AG08395 (cell line): ENCODE measurements at places on chromosomes 4 and X.
A peak's percentile ranks its signal among the peaks of the same experiment; 100 is the strongest.

GRCh38 chr4:139711461-139711860, 45.8 kb downstream of the MGST2 start:
- DNase-seq = no peak

GRCh38 chr4:119858176-119858575, 208.5 kb downstream of the MAD2L1 start:
- DNase-seq = no peak

- peak; percentile 57 for DNase-seq
Measured at GRCh38 chr4:100189820-100190642, at the start of gene DDIT4L. TSS of gene DDIT4L (minus strand) at chr4:100190468. CDS start at chr4:100189983, 485 bp downstream.

GRCh38 chr4:169282429-169283113, 11.8 kb upstream of the SH3RF1 start:
- DNase-seq = no peak

- DNase-seq = no peak
Measured at GRCh38 chr4:41304221-41304620, 47.5 kb downstream of the UCHL1 start.

GRCh38 chrX:56429581-56429980, 133.8 kb upstream of the UBQLN2 start:
- no peak for DNase-seq

- DNase-seq = no peak
Measured at GRCh38 chr4:53782458-53782845, 191.2 kb upstream of the LNX1 start.

GRCh38 chr4:114768501-114768900, 169.9 kb downstream of the UGT8 start:
- DNase-seq = no peak

DNA sequence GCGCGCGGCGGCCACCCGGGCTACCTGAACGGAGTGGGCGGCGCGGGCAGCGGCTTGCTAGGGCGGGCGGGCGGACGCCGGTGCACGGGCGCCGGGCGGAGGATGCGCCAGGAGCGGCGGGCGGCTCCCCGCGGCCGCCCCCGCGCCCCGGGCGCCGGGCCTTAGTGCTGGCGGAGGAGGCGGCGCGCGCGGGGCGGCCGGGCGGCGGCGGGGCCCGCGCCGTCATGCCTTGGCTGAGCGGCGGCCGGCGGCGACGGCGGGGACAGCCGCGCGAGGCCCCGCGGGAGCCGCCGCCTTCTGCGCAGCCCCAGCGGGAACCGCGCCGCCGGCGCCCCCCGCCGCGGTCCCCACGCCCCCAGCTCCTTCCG, 48.2 kb downstream of the CLDN34 start:
- no peak for DNase-seq

DNA sequence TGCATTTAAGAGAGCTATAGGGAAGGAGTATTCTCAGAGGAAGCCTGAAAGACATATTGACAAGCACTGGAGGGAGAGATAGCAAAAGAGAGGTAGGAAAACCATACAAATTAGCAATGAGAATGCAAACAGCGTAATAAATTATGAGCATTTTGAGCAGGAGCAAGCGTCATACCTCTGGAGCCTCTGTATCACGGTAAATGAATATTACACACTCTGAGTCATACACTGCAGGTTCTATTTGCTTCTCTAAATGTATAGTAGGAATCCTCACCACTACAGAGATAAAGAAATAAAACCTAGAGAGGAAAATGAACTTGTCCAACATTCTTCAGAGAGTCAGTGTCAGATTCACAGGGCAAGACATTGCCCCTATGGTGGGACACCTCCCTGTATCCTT, 46.4 kb upstream of the GABRE start:
- DNase-seq = no peak

- peak; percentile 24 for DNase-seq
Measured at GRCh38 chrX:103063191-103063845, 653 bp downstream of the BEX1 start.

GRCh38 chr4:7962609-7963508, 23.2 kb upstream of the AFAP1 start:
- no peak for DNase-seq

DNA sequence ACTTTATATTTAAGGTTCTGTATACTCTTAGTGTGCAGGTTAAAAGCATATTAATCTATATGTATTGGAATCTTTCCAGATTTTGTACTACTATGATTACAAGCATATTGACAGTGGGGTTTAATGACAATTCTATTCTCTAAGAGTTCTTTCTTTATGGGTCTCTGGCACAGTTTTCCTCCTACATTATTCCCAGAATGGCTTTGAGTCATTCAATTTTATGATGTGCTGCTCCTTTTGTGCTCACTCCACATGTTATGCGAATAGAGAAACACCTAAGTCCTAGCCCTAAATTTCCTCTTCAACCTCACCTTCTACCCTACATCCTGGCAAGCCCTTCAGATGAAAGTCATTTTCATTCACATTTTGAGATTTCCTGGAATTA, 209.9 kb upstream of the DIAPH2 start:
- no peak for DNase-seq

DNA sequence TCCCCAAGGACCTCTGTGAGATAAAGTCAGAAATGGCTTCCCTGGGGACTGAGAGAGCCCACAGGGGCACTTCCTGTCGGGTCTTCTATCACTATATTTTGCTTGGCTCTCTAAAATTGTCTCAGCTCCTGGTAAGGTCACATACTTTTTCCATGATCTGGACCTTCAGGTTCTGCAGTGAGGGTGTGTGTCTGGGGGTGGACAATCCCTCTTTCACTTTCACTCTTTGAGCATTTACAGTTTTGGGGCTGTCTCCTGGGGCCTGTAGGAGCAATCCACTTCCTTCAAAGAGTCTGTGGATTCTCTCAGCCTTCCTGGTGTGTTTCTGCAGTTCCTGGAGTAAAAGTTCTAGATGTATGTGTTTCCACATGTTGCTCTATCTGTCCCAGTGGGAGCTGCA, 335.7 kb downstream of the FSTL5 start:
- no peak for DNase-seq

- no peak for DNase-seq
Measured at GRCh38 chr4:177901786-177902185, 459.5 kb upstream of the AGA start.

DNA sequence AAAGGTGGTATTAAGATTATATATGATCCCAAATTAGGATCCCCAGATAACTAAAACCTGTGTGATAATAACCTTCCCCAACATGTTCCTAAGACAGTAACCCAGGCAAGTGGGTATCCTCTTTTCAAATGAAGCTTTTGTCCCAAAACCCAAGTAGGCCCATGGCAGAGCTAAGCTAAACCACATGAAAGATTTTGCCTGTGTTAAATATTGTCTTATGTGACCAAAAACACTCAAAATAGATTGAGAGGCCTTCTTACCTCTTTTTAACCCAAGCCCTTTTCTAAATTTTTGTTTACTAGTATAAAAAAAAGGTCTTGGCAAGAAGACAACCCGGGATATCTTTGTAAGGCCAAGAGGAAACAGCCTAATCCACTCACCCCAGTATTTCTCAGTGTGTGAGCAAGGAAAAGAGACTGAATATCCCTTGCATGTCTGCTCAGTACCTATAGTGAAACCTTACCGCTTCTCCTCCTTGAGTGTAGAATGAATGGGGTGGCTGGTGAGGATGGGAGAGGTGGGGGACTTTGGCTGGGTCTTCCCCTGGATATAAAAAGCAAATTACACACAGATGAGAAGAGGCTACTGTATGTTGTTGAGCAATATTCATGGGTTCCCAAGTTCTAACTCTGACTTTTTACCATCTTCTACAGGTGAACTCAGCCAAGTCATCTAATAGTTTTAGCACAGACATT, 188.8 kb upstream of the BMP3 start:
- no peak for DNase-seq

DNA sequence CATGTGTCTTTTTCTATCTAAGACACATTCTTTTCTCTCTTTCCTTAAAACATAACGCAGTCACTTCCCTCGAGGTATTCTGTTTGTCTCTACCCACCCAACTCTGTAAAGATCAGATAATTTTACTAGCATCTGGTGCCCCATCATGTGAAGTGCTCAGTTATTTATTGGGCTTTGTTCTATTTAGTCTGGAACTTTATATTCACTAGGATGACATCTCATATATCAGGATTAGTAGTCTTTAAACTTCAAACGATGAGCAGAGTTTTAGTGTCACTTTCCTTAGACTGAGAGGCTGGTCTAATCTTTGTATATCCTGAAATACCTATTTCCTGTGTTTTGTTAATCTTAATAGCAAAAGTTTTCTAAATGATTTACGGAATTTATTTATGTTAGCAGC, 445.5 kb upstream of the NDST3 start:
- no peak for DNase-seq

GRCh38 chr4:88613417-88613875, 21.2 kb downstream of the HERC3 start:
- no peak for DNase-seq

- no peak for DNase-seq
Measured at GRCh38 chr4:5823542-5824211, 69.2 kb downstream of the CRMP1 start.

GRCh38 chr4:36317721-36318120, 36.3 kb downstream of the DTHD1 start:
- no peak for DNase-seq

DNA sequence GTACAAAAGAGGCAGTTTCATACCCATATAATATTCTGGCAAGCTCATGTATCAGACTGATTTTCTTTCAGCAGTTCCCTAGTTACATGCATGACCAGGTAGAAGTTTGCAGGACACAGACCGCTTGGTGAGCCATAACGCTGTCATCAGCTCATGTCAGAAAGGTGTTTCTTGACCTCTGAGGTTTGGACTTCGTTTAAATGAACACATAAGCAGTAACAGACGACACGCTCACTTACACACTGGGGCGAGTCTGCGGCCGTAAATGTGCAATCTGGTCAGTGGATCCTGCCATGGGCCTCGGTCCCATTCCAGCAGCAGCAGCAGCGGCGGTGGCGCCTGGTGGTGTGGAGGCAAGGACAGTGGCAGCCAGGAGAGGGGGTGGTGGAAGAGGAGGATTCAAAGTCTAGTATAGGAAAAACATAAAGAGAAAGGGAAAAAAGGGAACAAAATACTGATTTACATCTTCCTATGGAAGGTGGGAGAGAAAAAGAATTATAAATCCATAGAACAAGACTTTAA, 111.9 kb upstream of the CBR4 start:
- DNase-seq = no peak

GRCh38 chr4:54107951-54108748, 8.2 kb downstream of the GSX2 start:
- DNase-seq = no peak

GRCh38 chr4:144504883-144505282, 141.1 kb upstream of the HHIP start:
- DNase-seq = no peak

DNA sequence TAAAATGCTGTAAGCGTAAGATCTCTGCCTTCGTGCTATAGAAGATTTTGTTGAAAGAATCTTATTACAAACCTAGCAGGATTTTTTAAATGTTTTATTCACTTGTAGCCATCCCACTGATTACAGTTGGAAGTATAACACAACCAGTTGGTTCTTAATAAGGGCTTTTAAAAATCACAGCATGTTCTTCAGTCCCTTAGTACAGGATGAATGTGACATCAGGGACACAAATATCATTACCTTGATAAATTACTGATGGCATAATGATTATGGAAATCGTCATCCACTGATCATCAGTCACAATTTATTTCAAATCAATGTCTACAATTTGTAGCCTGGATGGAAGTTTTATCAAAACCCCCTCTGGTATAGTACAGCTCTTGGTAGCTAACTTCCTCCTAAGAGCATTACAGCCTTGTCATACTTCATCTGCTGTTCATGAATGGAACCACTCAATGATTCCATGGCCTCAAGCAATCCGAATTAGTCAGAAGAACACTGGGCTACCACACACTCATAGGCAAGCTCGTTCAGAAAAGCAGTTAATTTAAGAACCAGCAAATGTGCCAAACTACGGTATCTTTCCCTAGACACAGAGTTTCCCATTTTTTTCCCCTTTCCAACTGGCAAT, 389.2 kb upstream of the TENM3 start:
- no peak for DNase-seq

DNA sequence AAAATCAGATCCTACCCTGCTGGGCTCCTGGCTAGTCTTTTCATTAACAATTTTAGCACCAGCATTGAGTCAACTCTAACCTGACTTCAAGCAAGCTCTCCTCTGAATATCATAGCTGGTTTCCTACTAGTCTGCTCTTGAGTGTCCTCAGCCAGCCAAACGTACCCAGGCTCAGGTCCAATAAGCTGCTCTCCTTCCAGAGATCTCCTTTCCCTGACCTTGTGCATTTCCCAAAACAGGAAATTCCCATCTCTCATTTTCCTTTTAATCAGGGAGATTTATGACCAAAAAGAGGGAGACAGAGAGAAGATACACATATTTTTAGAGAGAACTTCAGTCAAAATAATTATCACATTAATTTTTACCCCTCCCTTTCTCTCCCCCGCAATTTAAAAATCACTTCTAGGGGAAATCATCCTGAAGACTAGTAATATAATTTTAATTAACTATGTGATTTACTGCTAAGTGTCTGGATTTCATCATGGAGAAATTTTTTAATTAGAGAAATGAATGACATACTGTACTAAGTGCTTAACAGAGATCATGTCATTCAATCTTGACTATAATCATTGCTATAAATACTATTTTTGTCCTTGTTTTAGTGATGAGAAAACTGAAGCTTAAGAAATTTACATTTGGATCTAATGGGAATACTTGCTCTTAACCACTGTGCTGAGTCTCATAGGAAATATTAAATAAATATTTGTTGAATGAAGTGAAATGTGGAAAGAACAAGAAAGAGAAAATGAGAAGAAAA, 421.7 kb upstream of the INTU start:
- DNase-seq = no peak

DNA sequence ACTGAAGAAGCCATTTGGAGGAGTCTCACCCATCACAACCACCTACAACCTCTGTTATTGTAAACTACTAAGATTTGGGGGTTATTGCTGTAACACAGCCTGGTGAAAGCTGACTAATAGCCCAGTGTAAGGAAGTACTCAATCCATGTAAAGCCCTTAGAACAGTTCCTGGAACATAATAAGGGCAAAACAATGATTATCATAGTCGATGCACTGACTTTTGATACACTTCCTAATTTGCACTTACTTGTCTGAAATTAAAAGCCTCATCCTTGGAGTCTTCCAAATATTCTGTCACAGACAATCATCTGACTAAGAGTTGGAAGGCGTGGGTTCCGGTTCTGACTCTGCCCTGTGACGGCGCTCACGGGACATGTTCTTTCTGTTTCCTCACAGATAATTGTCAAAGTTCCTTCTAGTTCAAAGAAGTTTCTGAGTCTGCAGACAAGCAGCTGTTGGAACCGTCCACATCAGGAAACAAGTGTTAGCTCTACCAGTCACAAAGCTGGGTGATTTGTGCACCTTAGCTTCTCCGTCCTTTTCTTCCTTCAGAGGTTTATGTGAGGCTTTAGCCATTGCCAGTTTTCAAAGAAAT, 33.4 kb upstream of the RASGEF1B start:
- no peak for DNase-seq
